ENCODE measurements at places on chromosomes 7 and 10.

GRCh38 chr10:73906524-73907447 is 4.1 kb upstream of the PLAU start:
- DNase-seq: no peak

DNA sequence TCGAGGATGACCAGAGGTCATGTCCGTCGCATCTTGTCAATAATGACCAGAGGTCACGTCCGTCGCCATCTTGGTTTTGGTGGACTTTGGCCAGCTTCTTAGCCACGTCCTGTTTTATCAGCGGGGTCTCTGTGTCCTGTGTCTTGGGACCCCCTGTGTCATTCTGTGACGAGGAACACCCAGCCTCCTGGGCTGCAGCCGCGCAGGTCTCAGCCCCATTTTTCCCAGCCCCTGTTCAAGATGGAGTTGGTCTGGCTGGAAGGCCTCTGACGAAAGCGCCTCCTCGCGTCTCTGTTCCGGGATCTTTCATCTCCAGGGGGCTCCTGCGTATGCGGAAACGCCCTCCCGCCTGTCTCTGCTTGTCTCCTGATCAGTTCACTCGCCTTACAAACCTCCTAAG is 134.2 kb downstream of the ELFN1 start:
- DNase-seq: peak; percentile 28

- no peak for DNase-seq
Observed at GRCh38 chr7:24756545-24757352, 515 bp downstream of the GSDME start.

GRCh38 chr7:149828357-149829309 is 9.5 kb upstream of the ZNF862 start:
- DNase-seq: no peak

DNA sequence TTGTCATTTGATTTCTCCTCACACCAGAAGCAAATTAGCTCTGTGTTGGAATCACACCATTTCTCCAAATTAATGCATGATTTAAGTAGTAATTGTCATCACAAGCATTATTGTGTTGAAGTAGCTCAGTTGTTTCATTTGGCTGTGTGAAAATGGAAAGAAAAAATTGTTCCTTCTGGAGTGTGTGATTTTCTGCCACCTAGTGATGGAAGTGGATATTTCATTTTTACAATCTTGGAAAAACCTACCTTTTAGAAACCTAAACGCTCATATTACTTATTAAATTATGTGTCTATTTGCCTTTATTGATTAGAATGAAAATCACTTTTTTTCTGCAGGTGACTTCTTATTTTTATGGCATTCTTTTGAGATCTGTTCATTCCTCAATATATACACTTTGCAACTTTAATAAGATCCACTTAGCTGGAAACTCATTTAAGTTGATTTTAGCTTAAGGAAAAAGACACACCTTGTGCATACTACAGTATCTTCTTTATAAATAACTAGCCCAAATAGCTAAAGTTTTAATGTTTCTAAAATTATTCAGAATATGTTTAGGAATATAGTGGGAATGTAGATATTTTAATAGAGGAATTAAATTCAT is 50.0 kb downstream of the SRI start:
- DNase-seq: no peak

GRCh38 chr7:95723583-95724180 is 48.7 kb upstream of the DYNC1I1 start:
- DNase-seq: no peak

DNA sequence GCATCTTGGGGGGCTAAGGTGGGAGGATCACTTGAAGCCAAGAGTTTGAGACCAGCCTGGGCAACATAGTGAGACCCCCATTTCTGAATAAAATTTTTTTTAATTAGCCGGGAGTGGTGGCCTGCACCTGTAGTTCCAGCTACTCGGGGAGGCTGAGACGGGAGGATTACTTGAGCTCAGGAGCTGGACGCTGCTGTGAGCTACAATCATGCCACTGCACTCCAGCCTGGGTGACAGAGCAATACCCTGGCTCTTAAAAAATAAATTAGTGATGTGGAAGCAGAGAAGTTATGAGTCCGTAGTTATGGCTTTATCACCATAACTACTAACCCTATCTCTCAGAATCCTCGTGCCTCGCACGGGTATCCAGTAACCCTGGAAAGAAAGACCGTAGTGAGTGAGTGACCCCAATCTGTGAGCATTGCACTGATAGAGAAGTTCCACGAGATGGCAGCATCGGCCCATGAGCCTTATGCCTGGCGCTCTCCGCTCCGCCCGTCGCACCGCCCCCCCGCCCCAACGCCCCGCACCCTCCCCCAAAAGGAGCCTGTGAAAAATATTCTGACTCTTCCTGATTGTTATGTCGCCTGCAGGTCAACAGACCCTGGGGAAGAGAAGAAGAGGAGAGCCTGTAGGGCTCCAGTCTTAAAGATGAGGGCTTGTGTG is 4.9 kb upstream of the SLC29A3 start:
- DNase-seq: peak; percentile 83

DNA sequence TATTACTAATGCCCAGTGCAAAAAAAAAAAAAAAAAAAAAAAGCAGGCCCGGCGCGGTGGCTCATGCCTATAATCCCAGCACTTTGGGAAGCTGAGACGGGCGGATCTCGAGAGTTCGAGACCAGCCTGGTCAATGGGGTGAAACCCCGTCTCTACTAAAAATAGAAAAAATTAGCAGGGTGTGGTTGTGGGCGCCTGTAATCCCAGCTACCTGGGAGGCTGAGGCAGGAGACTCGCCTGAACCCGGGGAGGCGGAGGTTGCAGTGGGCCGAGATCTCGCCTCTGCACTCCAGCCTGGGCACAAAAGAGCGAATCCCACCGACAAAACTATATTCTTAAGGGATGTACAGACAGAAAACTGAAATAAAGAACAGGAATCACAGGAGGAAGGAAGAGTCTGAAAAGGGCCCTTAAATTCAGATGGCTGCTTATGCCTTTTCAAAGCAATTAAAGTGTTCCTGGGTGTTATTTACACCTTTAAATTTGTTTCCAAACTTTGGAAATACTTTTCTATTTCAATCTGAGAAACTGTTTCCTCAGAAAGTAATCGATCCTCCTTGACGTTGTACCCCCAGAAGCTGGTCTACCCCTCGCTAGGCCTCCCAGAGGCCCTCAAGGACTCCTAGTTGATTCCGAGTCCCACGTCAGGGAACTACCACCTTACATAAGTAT is 2.0 kb upstream of the KMT2E start:
- DNase-seq: peak; percentile 74

DNA sequence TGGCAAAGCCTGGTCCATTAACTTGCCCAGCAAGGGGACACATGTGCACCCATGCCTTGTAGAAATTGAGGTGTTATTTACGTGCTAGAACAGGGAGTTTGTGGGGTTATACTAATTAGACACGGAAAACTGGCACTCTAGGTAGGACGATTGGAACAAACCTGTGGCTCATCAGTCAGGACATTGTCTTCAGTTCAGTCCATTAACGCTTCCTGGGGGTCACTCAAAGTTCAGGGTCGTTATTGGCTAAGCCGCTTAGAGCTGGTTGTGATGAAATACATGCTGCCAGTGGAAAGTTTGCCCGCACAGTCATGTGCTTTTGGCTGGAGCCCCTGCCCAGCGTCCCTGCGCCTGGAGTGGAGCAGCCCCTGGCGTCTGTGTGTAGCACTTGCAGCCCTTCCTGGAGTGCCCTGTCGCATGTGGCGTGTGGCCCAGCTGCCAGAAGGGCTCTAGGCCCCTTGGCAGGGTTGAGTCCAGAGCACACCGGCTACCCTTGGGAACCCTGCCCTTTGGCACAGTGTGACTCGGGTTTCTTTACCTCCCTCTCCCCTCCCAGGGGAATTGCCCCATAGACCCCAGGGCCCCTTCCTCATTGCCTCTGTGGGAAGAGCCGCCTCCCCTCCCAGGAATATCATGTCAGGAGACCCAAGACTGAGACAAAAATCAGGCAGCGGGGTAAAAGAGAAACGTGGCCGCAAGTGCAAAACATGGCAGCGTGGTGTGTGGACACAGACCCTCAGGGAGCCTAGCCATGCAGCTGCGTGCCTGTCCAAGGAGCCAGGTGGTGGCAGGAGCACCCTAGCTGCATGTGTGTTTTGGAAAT is 9.8 kb downstream of the ZNF775 start:
- peak; percentile 59 for DNase-seq

DNA sequence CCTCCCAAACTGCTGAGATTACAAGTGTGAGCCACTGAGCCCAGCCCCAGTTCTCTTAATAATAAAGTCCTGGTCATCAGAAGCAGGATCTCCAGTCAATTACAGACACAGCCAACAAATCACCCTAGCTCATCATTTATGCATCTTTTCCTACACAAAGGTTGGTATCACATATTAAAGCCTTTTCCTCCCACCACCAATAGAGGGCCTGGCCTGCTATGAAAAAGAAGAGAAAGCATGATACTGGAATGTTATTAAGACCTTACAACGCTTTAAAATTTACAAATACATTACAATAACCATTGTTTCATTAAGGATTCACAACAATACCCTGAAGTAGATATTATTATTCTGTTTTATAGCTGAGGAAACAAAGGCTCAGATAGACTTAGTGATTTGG is 25.9 kb downstream of the VAX1 start:
- DNase-seq: no peak

DNA sequence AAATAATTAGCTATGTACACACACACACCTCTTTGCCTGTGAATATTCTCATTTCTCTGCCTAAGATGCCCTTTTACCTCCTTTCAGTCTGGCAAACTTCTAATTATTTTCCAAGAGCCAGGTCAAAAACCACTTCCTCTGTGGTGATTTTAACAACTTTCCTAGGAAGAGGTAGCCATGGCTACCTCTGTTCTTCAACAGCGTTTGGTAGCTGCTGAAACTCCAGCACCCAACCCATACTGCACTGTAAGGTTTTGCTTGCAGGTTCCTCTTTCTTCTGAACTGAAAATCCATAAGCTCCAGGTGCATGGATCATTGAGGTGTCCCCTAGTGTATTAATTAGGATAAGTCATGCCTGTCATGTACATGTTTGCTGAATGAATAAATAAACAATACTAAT is 25.6 kb downstream of the NRCAM start:
- no peak for DNase-seq

GRCh38 chr7:48424731-48425130 is 253.5 kb downstream of the ABCA13 start:
- no peak for DNase-seq

- DNase-seq: no peak
Observed at GRCh38 chr7:127968547-127968946, 62.7 kb downstream of the LRRC4 start.

GRCh38 chr10:102650655-102651454 is 6.6 kb downstream of the TRIM8 start:
- DNase-seq: no peak

- no peak for DNase-seq
Observed at GRCh38 chr7:123367031-123367430, 167.3 kb upstream of the SLC13A1 start.

DNA sequence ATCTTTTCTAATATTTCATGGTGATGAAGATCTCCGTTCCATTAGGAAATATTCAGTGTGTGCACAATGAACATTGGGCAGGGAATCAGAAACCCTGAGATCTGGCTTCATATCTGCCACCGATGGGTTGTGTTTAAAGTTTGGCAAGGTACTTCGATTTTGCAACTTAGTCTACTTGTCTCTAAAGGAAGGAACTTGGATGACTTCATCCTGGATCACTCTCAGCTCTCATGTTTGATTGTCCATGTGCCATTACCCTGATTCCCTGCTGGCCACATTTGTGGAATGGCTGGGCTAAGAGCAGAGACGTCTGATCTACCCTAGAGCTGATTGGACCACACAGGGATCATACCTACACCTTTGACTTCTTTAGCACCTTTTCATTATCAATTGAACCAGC is 177.0 kb upstream of the KMT2E start:
- DNase-seq: no peak

DNA sequence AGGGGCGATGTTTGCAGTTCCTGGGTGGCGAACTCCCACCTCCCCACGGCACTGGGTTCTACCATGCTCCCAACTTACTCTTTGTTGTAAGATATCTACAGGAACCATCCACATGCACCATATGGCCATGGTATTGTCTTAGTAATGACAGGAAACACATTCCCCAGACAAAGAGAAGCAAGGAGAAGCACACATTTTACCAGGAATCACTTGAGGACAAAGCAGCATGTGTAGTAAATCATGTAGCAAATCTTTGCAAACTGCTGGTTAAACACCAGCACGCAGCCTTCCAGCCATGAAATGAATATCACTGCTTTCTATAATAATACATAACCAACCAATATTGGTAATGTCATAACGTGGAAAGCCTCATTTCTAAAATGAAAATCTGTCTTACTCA is 101.2 kb downstream of the NRP1 start:
- no peak for DNase-seq

GRCh38 chr7:20223356-20223755 is 6.2 kb upstream of the MACC1 start:
- no peak for DNase-seq

DNA sequence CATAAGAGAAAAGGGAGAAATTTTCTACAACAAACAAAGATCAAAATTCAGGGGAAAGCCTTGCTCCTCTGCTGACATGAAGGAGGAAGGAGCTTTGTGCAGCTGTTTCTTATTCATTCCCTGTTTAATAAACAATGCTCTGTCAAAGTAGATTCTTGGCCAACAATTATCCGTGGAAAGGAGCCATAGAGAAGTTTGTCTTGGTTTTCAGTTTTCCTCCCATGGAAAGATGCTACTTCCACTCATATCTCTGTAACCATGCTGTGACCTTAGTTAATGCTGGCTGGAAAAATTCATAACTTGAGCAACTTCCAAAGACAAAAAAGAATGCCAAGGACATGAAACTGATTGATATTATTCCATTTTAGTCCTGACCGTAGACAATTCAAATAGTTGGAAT is 8.1 kb downstream of the DDC start:
- no peak for DNase-seq

GRCh38 chr10:26729395-26729794 is 31.9 kb downstream of the PDSS1 start:
- no peak for DNase-seq

GRCh38 chr10:42926843-42927242 is 144.2 kb downstream of the BMS1 start:
- DNase-seq: no peak

DNA sequence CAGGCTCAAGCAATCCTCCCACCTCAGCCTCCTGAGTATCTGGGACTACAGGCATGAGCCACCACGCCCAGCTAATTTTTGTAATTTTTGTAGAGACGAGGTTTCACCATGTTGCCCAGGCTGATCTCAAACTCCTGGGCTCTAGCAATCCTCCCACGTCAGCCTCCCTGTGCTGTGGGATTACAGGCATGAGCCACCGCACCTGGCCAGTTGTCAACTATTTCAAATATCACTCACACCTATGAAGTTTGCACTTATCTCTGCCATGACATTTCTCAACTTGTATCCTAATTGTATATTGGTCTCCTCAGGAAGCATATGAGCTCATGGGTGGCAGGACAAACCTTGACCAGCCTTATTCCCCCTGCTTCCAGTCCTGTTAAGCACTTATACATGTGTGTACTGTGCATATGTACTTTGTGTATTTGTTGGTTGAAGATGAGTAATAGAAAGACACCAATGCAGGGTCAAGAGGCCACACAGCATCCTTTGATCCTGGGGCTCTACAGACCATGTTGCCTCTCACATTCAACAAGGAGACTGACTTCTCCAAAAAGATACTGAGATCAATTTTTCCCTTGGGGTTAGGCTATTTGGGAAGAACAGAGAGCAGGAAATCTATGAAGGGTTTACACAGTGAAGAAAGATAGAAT is 82.2 kb downstream of the SLC16A9 start:
- DNase-seq: no peak
